HFFc6 (cell line): ENCODE measurements at places on chromosomes 2 and 18.

DNA sequence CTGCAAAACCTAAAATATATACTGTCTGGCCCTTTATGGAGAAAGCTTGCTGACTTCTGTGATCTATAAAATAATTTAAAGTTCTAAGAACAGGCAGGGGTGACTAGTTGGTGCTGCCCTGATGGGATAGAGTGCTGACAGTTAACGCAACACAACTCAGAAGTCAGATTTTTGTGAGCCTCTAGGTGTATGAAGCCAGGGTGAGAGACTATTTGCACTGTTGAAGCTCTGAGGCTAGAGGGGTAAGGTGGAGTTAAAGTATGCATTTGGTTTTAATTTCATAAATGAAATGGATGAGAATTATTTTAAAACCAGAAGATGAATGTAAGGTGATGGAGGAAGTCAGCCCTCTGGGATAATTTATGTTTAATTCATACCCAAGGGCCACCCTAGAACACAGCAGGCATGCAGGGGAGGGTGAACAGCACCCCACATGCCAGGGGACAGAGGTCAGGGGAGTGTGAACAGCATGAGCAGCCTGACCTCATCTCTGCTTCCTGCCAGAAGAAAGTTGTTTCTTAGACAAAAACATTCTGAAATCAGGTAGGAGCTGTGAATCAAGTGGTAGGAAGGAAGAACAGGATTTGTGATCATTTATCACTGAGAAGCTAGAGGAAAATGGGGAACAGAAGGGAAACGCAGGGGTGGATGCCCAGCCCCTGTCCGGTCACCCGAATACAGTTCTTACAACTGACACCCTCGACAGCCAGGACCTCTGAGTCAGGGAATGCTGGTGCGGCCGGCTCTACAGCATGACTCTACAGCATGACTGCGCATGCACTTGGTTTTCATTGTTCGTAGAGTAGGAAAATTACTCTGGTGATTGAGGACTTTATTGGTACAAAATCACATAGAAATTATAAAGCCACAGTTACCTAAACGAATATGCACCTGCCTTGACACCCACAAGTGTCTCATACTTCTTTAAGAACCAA lies 93.1 kb downstream of the MBP start:
- no peak for DNase-seq

DNA sequence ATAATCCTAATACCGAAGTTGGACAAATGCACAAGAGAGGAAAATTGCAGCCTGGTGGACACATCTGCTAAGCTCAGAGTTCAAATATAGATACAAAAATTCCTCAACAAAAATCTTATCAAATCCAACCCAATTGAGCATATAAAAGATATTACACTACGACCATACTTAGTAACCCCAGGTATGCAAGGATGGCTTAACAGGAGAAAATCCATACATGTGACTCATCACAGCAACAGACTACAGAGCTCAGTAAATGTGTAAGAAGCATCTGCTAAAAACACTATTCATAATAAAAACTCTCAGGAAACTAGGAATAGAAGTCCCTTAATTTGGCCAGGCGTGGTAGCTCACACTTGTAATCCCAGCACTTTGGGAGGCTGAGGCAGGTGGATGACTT lies 28.3 kb downstream of the HS6ST1 start:
- DNase-seq = no peak

DNA sequence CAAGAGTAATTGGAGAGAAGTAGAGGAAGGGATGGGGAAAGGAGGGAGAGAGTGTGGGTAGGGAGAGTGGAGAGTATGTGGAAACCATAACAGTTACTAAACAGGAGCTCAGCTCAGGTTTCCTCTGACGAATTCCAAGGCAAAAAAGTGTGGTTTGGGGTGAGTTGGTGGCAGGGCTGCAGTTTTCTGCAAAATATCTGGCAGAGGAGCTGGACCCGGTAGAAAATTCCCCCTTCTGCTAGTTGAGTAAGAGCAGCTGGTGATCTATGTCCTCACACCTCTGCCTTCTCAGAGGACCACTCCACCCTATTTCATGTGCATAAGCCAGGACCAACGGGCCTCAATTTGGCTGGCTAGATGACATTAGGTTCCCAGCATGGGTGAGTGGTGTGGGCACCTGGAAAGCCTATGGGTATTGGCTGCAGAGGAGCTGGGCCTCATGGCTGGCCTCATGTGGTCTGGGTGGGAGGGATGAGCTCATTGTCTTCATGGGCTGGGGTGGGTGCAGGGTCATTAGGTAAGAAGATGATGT lies 13.2 kb downstream of the NRP2 start:
- peak; percentile 17 for DNase-seq

- DNase-seq = peak; percentile 85
Observed at GRCh38 chr2:235766278-235766677, 272.4 kb downstream of the AGAP1 start.

DNA sequence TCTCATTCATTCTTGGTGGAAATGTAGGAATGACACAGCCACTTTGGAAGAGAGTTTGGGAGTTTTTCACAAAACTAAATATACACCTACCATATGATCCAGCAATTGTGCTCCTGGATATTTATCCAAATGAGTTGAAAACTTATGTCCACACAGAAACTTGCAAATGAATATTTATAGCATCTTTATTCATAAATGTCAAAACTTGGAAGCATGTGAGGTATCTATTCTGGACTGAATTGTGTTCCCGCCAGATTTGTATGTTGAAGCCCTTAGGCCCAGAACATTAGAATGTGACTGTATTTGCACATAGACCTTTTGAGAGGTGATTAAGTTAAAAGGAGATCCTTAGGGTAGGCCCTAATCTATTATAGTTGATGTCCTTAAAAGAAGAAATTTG lies 409.4 kb upstream of the SYT4 start:
- DNase-seq = no peak

GRCh38 chr2:52456561-52457377 lies 1310.8 kb upstream of the CHAC2 start:
- DNase-seq = no peak

GRCh38 chr2:36373149-36373926 lies 17.8 kb downstream of the CRIM1 start:
- DNase-seq = peak; percentile 43

- DNase-seq = no peak
Observed at GRCh38 chr2:36881816-36882215, 84.5 kb downstream of the STRN start.

DNA sequence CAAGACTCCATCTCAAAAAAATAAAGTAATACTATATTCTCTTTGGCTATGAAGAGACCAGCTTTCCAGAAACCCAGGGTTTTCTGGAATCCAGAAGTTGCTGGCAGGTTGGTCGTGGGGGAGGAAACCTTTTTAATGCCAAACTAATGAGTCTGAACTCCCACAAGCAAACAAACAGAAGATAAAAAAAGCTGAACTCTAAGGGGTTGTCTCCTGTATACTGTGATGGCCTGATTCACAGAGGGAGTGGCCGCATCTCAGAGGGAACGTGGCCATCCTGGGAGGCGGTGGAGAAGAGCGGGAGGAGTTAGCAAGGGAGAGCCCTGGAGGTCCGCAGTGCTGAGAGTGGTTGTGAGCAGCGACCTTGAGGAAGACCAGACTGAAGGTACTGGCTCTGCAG lies 36.1 kb downstream of the LIMS1 start:
- DNase-seq = peak; percentile 52

- DNase-seq = no peak
Observed at GRCh38 chr18:48719388-48719787, 180.6 kb downstream of the CTIF start.

GRCh38 chr2:134581877-134582546 lies 136.8 kb downstream of the TMEM163 start:
- no peak for DNase-seq

DNA sequence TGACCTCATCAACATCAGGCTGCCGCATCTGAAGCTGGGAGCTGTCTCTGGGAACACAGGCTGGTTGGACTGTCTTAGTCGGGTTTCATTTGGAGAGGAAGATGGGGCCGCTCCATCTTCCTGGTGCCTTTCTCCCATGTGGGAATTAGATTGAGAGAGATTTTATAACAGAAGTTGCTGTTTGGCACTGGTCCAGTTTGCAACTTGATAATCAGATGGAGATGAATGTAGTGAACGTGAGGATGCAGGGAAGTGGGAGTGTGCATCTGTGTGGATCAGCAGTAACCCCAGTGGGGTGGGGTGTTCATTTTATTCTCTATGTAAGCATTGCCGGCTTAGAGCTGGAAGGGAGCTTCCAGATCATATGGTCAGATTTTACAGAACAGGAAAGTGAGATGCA lies 250.9 kb downstream of the DCDC2C start:
- DNase-seq = no peak

DNA sequence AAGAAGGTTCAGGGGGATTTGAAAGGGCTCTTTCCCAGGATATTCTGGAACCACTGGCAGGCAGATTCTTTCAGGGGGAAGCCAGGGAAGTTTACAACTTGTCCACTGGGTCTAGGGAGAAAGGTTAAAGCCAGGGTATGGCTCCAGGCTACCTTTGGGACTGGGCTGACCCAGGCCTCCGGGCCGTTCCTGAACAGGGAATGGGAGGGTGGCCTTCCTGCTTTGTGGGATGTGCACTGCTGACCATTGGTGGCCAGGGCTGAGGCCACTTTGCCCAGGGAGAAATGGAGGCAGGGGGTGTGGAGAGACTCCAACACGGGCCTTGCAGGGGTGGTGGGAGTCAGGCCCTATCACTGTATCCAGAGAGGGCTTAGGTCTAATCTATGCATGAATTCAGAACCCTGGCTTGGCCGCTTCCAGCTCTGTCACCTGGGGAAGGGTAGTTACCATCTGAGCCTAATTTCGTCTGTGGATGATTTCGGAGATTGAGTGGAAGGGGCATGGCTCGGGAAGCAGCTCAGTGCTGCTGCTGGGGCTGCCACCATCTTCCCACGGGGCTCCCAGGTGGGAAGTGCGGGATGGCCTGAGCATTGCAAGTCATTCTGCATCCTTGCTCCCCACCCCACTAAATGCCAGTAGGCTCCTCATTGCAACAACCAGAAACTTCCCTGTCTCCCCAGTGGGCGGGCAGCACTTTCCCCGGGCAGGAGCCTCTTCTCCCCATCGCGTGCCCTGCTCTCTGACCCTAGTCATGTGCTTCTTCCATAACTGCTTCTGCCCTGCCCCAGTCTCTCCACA lies 57.1 kb upstream of the OTOF start:
- no peak for DNase-seq

DNA sequence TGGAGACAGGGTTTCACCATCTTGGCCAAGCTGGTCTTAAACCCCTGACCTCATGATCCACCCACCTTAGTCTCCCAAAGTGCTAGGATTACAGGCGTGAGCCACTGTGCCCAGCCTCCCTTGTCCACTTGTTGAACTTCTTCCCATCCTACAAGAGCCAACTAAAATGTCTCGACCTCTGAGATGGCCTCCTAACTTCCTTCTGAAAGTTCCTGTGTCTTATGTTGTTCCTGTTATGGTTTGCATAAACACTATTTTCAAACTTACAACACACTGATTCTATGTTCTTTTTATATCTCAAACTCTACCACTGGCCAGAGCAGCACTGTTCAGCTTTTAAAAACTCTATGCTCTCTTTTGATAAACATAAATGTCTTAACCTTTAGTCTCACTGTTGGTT lies 63.3 kb upstream of the UGP2 start:
- DNase-seq = no peak

DNA sequence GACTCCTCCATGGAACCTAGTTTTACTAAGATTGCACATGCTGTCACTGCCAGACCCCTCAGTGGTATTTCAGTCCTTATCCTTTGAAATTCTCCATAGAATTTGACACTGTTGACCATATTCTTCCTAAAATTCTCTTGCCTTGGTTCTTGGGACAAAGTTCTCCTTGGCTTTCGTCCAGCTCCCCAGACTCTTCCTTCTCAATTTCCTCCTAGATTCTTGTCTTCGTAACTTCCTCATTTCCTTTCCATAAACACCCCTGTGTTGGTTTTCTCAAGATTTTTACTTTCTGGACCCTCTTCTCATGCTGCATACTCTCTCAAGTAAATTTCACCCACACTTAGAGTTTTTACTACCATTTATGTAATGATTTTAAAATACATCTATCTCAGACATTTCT lies 96.6 kb upstream of the TWSG1 start:
- no peak for DNase-seq

GRCh38 chr2:175282300-175282699 lies 100.8 kb upstream of the ATP5MC3 start:
- peak; percentile 39 for DNase-seq

GRCh38 chr2:96550787-96551604 lies 14.4 kb downstream of the ARID5A start:
- DNase-seq = no peak

- no peak for DNase-seq
Observed at GRCh38 chr18:6255886-6256285, 158.8 kb downstream of the L3MBTL4 start.
